ENCODE measurements at places on chromosomes 12 and 14.
A peak's percentile ranks its signal among the peaks of the same experiment; 100 is the strongest.

- no peak for DNase-seq
Measured at GRCh38 chr14:75499084-75499875, 23.0 kb upstream of the BATF start.

DNA sequence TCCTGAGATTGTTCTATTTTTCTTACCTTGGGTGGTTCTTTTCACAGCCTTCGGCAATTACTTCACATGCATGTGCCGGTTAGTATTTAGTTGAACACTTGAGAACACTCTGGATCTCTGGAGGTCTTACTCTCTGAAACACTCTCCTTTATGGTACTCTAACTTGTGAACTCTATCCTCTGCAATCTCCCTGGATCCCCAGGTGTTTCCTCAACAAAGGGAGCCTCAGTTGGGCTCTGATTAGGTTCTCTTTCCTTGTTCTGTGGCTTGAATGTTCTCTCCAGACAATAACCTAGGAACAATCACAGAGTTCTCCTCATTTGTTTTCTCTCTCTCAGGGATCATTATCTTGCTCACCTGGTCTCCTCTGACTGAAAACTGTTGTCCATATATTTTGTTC is 40.5 kb upstream of the ABCD2 start:
- no peak for DNase-seq

DNA sequence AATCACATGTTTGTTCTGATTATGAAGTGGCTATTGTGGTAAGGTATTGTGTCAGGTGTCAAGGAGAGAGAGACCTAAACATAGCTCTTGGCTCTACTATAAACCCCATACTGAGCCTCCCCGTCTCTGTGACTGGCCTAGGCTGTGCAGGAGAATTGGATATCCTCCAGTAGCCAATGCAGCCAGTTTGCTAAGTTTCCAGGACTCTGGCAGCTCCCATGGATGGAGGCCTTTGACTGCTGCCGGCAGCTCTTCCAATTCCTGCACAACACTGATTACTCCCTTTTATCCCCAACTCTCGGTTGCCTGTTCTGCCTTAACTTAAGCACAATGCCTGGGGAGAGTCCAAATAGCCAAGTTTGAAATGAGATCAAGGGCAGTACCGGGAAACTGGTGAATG is 59.3 kb downstream of the ABCC9 start:
- DNase-seq = no peak

GRCh38 chr12:45130881-45131281 is 80.0 kb upstream of the DBX2 start:
- no peak for DNase-seq

GRCh38 chr14:62110941-62111340 is 348.7 kb downstream of the SNAPC1 start:
- no peak for DNase-seq

DNA sequence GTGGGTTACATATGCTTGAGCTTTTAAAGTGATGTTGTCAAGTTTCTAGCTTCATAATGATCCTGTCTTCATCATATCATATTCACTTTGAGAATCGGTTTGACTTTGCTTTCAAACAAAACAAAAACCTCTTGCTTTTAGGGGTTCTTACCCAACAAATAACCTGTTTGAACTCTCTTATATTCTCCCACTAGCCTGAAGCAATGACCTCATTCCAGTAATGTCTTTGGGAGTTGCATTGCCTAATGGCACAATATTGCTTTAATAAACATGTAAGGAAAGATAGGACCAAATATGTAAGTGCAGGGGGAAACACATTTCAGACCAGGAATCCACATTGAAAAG is 27.7 kb downstream of the WBP11 start:
- no peak for DNase-seq

- no peak for DNase-seq
Measured at GRCh38 chr12:69421548-69421947, 48.6 kb upstream of the FRS2 start.

DNA sequence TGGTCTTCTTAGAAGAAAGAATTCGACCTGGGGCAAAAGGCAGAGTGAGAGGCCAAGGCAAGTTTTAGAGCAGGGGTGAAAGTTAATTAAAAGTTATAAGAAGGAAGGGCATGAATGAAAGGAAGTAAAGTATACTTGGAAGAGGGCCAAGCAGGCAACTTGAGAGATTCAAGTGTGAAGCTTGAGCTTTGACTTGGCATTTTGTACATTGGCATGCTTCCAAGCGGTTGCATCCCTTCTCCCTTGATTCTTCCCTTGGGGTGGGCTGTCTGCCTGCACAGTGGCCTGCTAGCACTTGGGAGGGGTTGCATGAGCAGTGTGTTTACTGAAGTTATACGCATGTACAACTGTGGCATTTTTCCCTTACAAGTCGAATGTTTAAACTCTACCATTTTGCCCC is 74.8 kb upstream of the MGAT4C start:
- DNase-seq = no peak

- no peak for DNase-seq
Measured at GRCh38 chr14:32073537-32074189, 3.4 kb upstream of the ARHGAP5 start.

- DNase-seq = peak; percentile 97
Measured at GRCh38 chr14:22556990-22557623, 31.9 kb downstream of the DAD1 start.

DNA sequence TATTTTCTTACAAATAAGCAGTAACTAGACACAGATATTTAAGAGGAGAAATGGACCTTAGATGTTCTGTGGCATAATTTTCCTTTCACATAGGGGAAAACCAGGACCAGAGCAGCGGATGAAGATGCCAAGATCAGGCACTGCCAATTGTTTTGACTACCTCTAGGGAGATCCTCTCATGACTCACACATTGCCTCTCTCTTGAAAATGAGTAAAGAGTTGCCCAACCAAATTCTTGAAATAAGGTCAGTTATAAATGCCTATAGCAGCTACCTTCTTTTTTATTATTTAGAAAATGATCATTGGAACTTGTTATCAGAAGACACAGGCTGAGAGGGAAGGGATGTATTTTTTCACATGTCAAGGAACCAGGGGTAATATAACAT is 263.4 kb upstream of the PLEKHG7 start:
- DNase-seq = no peak

- no peak for DNase-seq
Measured at GRCh38 chr12:47311568-47311967, 231.8 kb upstream of the AMIGO2 start.

DNA sequence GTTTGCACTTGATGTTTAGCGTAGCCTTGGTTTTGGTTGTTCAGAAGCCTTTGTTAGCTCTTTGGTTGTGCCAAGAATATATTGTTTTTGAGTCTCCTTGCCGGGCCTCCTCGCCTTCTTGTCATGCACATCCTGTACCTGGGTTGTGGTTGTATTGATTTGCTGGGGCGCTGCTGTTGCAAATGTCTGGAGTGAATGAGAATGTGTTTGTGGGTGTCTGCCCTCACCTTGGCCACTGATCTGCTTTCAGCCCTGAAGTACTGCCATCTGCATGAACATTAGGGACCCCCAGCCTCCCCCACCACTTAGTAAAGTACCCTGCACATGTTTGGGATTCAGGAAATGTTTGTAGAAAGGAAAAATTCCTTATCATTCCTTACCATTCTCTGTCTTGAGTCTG is 16.5 kb downstream of the PRKCH start:
- peak; percentile 48 for DNase-seq

GRCh38 chr12:43914923-43915468 is 79.1 kb downstream of the TMEM117 start:
- DNase-seq = no peak

- DNase-seq = no peak
Measured at GRCh38 chr12:57454566-57455373, at the start of gene INHBE. Gene INHBE (plus strand): TSS chr12:57455307. CDS start chr12:57455537, 230 bp downstream.

- DNase-seq = no peak
Measured at GRCh38 chr12:64801381-64801780, 23.1 kb upstream of the TBC1D30 start.

DNA sequence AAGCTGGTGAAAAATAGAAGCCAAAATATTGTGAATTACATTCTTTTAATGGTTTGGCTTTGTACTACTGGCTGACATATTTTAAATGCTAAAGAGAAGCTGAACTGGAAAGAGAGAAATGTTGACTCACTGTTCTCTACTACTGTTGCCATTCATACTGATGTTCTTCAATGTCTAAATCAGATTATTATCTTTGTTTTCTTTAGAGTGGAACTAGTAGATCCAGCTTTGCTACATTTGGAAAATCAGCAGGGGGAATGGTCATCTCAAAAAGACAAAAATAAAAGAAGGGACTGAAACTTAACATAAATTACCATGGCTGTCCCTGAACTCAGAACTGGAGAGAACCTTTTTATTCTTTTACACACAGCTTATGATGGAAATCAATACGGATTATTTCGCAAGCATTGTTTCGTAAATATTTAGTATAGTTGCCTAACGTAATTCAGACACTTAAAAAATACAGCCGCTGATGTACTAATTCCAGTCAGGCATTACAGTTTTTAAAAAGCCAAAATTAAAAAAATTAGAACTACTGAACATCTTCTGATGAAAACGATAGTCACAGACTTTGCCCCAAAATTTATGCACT is 76.3 kb upstream of the OTX2 start:
- DNase-seq = no peak

DNA sequence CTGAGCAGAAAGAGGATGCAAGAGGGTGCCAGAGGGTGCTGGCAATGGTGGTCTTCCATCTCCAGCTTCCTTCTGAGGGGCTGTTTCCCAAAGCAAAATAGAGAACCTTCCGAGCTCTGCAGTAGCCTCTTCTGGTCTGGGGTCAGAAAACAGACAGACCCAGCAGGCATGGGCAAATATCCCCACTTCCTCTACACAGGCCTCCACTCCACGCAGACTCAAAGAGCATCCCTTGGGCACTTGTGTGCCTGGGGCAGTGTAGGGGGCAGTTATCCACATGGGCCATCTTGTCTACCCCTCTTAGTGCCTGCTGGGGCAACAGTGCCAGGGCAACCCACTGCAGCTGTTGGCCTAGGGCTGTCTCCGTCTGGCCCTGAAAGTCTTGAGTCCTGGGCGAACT is 231.9 kb downstream of the TTC8 start:
- DNase-seq = no peak

DNA sequence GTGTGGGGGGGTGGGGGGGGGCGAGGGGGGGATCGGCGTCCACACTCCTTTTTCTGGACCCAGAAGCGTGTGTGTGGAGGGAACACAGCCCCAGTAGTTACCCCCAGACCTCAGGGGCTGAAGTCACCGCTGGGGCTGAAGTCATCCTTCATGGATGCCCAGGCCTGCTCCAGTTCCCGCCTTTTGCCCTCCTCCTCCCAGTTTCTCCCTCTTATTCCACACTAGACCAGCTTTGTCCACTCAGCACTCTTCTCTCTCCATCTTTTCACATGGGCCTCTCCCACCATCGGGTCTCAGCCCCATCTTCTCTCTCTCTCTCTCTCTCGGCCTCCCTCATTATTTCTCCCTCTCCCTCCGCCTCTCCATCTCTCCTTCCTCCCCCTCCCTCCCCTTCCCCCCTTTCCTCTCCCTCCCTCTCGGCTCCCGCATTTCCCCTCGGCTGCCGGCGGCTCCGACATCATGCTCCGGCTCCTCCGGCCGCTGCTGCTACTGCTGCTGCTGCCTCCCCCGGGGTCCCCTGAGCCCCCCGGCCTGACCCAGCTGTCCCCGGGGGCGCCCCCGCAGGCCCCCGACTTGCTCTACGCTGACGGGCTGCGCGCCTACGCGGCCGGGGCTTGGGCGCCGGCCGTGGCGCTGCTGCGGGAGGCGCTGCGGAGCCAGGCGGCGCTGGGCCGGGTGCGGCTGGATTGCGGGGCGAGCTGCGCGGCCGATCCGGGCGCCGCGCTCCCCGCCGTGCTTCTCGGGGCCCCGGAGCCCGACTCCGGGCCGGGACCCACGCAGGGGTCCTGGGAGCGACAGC is at the start of gene P3H3:
Gene P3H3 (plus strand): TSS at position 426 of the 799 bp plus-strand sequence. CDS start 34 bp downstream, at position 460.
- peak; percentile 32 for DNase-seq

DNA sequence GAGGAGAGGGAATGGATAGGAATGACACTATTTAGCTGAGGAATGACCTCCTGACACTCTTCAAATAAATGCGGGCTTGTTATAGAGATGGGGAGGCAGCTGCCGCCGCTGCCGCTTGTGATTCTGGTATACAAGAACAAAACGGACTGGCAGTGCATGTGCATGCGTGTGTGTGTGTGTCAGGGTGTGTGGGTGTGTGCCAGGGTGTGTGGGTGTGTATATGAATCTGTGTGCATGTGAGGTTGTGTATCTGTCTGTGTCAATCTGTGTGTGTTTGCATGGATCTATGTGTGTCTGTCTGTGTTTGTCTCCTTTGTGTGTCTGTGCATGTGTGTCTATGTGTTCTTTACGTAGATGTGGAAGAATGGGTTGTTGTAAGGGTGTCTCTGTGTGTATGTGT is 26.0 kb upstream of the LHX5 start:
- no peak for DNase-seq

GRCh38 chr14:19873178-19873577 is 1.8 kb upstream of the OR4K2 start:
- DNase-seq = no peak

GRCh38 chr14:96811265-96811664 is 14.1 kb downstream of the VRK1 start:
- DNase-seq = no peak

GRCh38 chr12:99658671-99659349 is 11.3 kb downstream of the GARIN6 start:
- DNase-seq = no peak

- DNase-seq = peak; percentile 81
Measured at GRCh38 chr12:124993626-124994436, at the start of gene BRI3BP. Gene BRI3BP (plus strand): TSS chr12:124993645. CDS start chr12:124993791, 146 bp downstream.

DNA sequence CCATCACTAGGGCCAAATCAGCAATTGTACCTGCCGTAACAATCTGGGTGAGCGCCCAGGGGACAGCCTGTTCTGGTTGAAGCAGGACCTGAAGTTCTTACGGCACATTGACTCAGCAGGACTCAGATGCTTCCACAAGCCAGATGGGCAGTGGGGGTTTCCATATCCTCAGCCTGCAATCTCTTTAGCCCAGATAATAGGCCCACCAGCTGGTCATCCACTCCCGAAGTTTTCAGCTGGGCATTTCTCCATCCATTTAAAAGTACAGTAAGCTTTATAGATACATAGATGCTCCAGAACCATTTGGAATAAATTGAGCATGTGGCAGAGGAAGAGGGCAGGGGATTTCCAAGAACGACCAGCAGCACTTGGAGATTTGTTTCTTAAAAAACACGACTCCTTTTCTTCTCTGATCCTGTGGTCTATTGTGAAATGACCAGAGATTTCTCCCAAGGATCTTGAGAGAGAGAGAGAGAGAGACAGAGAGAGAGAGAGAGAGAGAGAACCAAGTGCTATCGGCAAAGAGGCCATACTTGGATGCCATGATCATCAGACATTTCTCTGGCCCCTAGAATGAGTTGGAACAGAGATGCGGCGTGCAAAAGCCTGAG is 74.8 kb upstream of the PLXNC1 start:
- no peak for DNase-seq

DNA sequence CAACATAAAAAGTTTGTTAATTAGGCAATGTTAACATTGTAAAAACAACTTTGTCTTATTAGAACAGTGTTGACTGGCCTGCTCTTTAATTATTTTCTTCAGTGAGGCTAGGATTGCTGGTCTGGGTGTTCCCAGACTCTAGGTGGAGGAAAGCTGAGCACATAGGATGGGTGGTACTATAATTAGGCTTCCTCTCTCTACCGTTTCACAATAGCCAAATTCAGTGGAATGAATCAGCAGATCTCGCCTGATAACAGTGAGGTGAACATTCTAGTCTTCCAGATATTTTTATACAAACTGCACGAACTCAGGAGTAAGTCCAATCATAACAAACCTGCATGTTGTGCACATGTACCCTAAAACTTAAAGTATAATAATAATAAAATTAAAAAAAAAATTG is 11.9 kb downstream of the PTGDR start:
- no peak for DNase-seq

- no peak for DNase-seq
Measured at GRCh38 chr14:66638689-66639088, 130.7 kb downstream of the GPHN start.

GRCh38 chr12:49705479-49706134 is 1.6 kb downstream of the FMNL3 start:
- peak; percentile 8 for DNase-seq

Data from stimulated activated CD4-positive, alpha-beta T cell treated with anti-CD3 and anti-CD28 coated beads, Interleukin-4, amount 100 ng/mL, for 1 hour (primary cell).